ENCODE measurements at places on chromosomes 6 and 20. TPM values are rescaled to one million over a fixed set of nuclear protein-coding genes. Genes with fewer than 3 reads are reported as not detected.

- no peak for DNase-seq
- H3K36me3 ChIP-seq, result no peaks in the 10 kb centered on the region
- no peaks in the 10 kb centered on the region for H3K4me1 ChIP-seq
- no peak overlapping the region for H3K4me3 ChIP-seq
- H3K27ac ChIP-seq, result no peak overlapping the region
- H3K27me3 ChIP-seq, result no peaks in the 10 kb centered on the region
Observed at GRCh38 chr6:106169517-106169916, 83.4 kb downstream of the PRDM1 start.

Gene TRIM31
- total RNA-seq, result not detected

DNA sequence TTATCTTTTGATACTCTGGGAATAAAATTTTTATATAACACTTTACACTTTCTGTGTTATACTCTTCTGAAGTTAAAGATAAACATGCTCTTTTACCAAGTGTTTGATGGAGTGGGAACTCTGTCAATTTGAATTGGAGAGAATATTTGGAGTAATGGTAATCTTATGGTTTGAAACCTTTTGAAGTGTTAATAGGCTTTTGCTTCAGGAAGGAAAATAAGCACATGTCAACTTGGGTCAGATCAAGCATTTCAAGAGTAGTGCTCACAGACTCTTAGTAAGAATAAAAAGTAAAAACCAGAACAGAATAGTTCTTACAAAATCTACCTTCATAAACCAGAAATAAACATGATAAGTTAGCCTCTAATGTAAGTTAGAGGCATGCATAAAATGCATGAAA is 24.4 kb upstream of the IRAK1BP1 start:
- no peak overlapping the region for H3K27ac ChIP-seq
- no peak for DNase-seq
- no peaks in the 10 kb centered on the region for H3K36me3 ChIP-seq
- no peaks in the 10 kb centered on the region for H3K27me3 ChIP-seq

Gene PBOV1
- not detected for total RNA-seq

DNA sequence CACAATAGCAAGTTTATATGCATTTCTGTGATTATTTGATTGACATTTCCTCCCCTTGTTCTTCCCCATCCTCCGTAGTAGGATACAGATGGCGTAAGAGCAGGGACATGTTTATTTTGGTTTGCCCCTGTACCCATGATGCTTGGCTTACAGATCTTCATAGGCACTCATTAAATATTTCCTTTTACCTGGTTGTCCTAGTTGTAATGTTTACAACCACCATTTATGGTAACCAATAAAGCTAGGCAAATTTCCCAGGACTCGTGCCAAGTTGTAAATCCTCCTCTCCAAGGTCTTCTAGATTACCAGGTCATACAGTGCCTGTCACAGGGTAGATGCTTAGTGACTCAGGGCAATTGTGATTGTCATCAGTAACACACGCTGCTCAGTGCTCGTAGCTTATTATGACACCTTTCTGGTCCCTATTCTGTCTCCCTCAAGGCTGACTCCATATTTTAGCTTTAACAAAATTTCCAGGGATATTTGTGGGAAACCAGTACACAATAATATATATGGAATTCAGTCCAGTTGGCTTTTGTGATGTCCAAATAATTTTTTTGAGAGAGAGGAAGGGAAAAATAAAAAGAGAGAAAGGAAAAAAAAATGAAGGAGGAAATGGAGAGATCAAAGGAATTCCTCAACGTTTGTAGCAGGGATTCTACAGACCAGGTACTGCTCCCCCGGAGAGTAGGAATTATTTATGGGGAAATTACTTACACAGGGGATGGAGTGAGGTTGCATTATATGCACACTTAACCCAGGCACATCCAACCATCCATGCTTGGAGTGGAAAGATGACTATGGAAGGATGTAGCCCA is 24.6 kb downstream of the CYP24A1 start:
- H3K4me3 ChIP-seq, result no peak overlapping the region
- no peaks in the 10 kb centered on the region for H3K4me1 ChIP-seq
- H3K27ac ChIP-seq, result no peak overlapping the region
- H3K27me3 ChIP-seq, result no peaks in the 10 kb centered on the region
- DNase-seq, result no peak

DNA sequence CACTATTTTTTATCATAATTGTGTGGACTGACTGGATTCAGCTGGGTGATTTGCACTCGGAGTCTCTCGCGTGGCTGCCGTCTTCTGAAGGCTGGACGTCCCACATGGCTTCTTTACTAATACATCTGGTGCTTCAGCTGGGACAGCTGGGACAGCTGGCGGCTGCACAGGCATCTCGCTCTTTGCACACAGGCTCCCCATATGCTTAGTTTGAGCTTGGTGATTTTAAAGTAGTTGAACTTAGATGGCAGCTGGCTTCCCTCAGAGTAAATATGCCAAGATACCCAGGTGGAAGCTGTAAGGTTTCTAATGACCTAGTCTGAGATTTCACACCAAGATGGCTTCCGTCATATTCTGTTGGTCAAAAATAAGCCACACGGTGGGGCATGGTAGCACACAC is 38.7 kb upstream of the PPP1R3G start:
- DNase-seq, result no peak
- H3K36me3 ChIP-seq, result no peaks in the 10 kb centered on the region
- H3K4me3 ChIP-seq, result no peak overlapping the region
- no peak overlapping the region for H3K27ac ChIP-seq
- no peaks in the 10 kb centered on the region for H3K27me3 ChIP-seq
- peaks cover 9% of the 10 kb centered on the region for H3K4me1 ChIP-seq

Gene C6orf141
- not detected for total RNA-seq

GRCh38 chr6:89037141-89037900 is 43.2 kb upstream of the PNRC1 start:
- no peak overlapping the region for H3K27ac ChIP-seq
- no peaks in the 10 kb centered on the region for H3K36me3 ChIP-seq
- no peak overlapping the region for H3K4me3 ChIP-seq
- H3K27me3 ChIP-seq, result no peaks in the 10 kb centered on the region

- no peaks in the 10 kb centered on the region for H3K27me3 ChIP-seq
- no peak overlapping the region for H3K4me3 ChIP-seq
- H3K36me3 ChIP-seq, result no peaks in the 10 kb centered on the region
- H3K27ac ChIP-seq, result no peak overlapping the region
- DNase-seq, result no peak
- peaks cover 8% of the 10 kb centered on the region for H3K4me1 ChIP-seq
Observed at GRCh38 chr6:64266351-64266821, 630.8 kb downstream of the PHF3 start.

Data from SJSA1 (cell line).